ENCODE measurements at places on chromosomes 16 and 17.

DNA sequence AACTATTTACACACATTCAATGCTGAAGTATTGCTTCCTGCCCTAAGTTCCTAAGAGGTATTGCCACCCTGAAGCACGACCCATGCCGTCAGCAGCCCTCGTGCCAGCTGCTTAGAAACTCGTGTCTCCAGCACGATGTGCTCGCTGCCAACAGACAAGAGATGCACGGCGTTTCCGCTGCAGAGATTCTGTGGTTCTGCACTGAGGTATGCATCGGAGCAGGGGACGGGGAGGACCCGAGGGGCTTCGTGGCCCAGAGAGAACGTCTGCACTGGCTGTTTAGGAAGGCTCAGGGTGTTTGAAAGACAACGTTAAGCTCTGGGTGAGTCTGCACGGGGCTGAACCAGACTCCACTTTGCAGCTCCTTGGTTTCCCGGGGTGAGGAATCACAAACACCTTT is 82.7 kb upstream of the CREBBP start:
- no peak for DNase-seq

- DNase-seq = no peak
Observed at GRCh38 chr17:17605083-17605728, 13.7 kb upstream of the PEMT start.

- DNase-seq = no peak
Observed at GRCh38 chr17:22102177-22102576, 409.9 kb downstream of the KCNJ18 start.

GRCh38 chr16:29940656-29941055 is 14.6 kb upstream of the KCTD13 start:
- DNase-seq = no peak

DNA sequence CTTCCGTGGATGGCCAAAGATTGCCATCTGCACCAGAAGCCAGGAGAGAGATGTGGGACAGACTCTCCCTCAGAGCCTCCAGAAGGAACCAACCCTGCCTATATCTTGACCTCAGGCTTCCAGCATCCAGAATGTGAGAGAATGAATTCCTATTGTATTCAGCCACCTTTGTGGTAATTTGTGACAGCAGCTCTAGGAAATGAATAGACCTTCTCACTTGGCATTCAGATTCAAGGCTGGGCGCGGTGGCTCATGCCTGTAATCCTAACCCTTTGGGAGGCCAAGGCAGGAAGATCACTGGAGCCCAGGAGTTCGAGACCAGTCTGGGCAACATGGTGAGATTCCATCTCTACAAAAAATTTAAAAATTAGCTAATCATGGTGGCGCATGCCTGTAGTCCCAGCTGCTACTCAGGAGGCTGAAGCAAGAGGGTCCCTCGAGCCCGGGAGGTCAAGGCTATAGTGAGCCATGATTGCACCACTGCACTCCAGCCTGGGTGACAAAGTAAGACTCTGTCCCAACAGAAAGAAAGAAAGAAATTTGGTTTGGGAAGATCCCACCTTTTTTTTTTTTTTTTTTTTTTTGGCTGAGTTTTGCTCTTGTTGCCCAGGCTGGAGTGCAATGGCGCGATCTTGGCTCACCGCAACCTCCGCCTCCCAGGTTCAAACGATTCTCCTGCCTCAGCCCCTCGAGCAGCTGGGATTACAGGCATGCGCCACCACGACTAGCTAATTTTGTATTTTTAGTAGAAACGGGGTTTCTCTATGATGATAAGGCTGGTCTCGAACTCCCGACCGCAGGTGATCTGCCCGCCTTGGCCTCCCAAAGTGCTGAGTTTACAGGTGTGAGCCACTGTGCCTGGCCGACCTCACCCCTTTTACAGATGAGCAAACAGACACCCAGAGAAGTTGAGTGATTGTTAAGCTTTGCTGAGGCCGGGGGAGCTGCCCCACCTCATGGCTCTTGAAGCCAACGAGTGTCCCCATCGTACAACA is 4.3 kb upstream of the CPSF4L start:
- no peak for DNase-seq

DNA sequence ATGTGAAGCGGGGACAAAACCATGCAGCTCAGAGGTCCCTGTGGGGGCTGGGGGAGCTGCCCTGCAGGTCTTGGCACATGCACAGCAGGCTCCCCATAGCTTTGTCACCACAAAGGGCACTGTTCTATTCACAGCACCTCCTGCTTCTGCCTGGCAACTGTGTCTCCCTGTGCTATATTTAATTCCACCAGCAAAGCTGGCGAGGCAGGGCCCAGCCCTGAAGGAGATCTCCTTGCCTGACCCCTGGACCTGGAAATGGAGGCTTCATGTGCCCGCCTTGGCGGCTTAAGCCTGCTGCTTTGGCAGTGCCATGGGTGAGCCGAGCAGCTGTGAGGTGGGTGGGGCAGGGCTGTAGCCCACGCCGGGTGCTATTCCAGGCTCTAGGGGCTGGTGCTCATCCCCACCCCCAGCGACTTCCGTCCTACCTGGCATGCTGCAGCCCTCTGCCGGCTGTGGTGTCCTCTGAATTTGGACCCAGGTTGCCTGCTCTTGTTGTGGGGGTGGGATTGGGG is 6.8 kb downstream of the LDHD start:
- DNase-seq = no peak

DNA sequence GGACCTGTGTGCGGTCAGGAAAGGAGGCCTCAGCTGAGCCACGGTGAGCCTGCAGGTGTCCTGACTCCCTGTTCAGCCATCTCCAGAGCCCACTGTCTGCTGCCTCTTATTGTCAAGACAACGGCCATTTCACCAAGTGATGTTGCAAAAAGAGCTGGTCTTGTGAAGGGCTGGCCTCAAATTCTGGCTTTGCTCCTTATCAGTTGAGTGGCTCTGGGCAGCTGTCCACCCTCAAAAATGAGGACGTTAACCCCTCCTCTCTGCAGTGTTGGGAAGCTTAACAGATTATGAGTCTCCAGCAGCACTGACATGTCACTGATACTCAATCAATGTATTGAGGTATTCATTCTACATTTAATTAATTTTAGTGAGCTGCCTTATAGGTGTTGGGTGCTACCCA is 171.1 kb upstream of the TOX3 start:
- DNase-seq = no peak

GRCh38 chr16:31464781-31465260 is 5.5 kb downstream of the ARMC5 start:
- DNase-seq = no peak

- DNase-seq = peak; percentile 54
Observed at GRCh38 chr17:80783486-80783885, 208.2 kb upstream of the CHMP6 start.

DNA sequence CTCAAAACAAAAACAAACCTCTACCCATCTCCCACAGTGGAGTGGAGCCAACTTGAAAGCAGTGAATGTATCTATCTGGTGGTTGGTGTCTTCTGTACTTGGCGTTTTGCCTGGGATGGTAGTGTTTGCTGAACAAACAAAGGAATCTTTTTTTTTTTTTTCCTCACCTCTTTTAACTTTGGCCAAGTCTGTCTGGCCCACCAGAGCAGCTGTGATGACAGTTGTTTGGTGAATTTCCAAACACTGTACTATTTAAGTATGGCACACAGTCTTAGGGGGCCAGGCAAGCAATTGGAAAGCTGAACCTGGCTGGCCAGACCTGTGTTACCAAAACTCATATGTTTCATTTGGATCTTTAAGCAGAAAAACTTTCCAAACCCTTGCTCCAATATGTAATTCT is 101.8 kb upstream of the CDH13 start:
- DNase-seq = no peak

DNA sequence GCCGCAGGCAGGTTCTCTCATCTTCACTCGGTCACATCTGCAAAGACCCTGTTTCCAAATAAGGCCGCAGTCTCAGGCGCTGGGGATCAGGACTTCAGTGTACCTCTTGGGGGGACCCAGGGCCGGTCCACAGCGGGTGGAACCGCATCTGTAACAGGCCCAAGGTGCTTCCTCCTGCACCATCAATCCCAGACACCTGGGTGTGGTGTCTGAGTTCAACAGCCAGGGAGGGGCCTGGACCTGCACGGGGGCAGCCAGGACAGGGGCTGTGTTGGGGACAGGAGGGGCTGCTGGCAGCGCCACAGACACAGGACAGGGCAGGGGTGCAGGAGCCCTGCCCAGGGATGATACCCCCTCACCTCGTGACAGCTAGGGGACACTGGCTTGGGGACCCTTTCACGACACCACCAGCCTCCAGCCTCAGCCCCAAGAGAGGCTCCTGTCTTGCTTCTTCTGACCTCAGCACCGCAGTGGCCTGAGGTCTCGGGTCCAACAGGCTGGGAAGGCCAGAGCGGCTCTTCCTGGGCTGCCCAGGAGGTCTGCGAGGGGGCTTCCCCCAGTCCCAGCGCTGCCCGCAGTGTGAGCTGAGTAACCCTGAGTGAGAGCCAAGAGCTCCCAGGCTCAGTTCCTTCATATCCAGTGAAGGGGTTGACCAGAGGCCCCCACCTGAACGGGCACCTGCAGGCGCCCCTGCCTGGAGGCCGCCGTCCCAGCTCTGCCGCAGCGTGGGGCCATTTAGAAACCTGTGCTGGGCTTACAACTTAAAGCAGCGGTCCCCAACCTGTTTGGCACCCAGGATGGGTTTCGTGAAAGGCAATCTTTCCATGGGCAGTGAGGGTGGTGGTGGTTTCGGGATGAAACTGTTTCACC is 30.7 kb upstream of the BAHCC1 start:
- no peak for DNase-seq

DNA sequence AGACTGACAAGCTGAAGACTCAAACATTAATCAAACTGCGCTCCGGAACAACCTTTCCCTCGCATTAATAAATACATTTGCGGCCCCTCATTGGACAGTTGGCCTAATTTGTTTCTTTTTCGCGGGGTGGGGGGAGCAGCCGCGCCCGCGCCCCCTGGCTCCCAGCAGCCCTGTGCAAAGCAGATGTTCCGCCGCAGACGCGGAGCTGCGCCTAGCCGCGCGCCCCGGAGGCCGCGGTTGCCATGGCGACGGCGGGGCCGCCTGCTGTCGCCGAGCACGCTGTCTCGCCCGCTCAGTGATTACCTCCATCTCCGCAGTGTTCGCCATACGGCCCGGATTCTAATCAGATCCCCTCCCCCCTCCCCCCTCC is 25.5 kb downstream of the COPZ2 start:
- DNase-seq = no peak

- DNase-seq = no peak
Observed at GRCh38 chr16:82694239-82694874, 67.6 kb downstream of the CDH13 start.

DNA sequence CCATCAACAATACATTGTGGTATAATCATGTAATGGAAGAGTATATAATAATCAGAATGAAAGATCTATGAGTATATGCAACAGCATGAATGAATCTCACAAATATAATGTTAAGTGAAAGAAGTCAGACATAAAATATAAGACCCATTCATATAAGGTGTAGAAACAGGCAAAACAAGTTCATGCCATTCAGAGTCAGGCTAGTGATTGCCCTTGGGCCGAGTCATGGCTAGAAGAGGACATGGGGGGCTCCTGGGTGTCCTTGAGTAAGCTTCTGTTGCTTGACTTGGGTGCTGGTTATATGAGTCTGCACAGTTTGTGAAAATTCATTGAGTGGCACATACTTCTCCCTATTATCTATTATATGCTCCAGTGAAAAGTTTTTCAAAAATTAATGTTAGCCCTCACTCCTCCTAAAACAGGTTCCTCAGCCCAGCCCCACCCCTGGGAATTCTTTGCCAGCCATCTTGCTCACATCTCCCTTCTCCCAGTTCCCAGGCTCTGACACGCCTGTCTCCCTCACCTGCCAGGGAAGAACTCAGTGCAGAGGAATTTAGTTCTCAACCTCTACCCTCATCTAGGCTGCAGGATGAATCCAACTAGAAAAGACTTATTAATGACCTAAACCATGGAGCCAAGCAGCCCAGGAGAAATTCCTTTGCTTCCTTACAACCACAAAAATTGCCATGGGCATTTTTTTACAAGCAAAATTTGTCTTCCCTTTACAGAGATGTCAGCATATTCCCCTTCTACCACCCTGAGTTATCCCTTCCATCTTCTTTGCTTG is 52.4 kb upstream of the NFAT5 start:
- DNase-seq = no peak

GRCh38 chr16:28291651-28292626 is at the start of gene SBK1:
Gene SBK1, plus strand, starts transcription at chr16:28292525. Its CDS starts 24,867 bp downstream, at chr16:28317392.
- no peak for DNase-seq

DNA sequence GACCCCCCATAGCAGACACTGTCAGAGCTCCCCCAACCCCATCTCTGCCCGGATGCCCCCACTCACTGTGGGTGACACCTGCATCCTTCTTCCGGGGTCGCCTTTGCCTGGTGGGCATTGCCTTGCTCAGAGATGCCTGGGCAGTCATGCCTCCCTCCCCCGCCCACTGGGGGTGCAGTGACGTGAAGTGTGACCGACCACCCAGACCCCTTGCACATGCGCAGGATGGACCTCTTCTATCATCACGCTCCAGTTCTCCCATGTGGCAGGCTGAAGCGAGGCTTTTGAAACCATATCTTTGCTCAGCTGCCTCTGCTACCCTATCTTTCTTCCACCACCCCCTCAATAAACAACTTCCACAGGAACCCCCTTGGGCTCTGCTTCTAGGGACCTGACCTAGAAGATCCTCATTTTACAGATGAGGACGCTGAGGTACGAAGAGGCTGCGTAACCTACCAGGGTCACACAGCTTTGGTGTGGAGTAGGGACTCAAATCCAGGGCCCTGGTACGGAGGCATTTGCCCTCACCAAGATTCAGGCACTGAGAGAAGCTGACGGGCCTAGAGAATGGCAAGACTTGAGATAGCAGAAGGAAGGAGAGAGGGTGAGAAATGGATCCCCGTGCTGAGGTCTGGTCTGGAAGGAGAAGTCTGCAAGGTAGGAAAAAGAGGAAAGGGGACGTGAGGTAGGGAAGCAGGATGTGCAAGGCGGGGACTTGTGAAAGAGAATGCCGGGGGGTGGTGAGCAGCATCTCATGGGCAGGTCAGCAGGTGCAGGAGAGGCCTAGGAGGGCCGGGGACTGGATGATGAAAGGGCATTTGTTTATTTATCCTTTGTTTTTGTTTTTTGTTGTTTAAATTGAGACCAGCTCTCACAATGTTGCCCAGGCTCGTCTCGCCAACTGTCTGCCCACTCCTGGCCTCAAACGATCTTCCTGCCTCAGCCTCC is 14.4 kb downstream of the NLRC5 start:
- DNase-seq = no peak

DNA sequence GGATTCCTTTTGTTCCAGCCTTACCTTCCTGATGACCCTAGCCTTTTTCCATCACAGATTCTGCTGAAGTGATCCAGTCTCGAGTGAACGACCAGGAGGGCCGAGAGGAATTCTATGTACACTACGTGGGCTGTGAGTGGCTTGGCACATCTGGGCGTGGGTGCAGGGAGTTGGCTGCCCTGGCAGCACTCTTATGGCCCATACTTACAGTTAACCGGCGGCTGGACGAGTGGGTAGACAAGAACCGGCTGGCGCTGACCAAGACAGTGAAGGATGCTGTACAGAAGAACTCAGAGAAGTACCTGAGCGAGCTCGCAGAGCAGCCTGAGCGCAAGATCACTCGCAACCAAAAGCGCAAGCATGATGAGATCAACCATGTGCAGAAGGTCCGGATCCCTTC is 2.7 kb downstream of the KAT8 start:
- no peak for DNase-seq

GRCh38 chr16:68943961-68944360 is 100.6 kb downstream of the TANGO6 start:
- no peak for DNase-seq

DNA sequence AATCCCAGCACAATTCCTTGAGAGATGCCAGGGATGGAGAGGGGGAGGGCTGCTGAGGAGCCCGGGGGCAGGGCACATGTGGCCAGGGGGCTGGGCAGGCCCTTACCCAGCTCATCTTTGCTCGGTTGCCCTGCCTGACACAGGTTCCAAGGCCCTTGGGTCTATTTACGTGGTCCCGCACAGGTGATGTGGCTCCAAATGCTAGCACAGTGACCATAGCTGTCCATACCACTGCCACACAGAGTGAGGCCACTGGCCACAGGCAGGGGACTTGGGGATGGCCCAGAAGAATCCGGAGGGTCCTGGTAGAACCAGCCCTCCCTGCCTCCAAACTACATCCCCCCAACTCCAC is 10.0 kb upstream of the PRR29 start:
- no peak for DNase-seq

Data from coronary artery (tissue), 2 donors.